Skeletal muscle cell (primary cell): ENCODE measurements at places on chromosomes 4 and X.
A peak's percentile ranks its signal among the peaks of the same experiment; 100 is the strongest.

DNA sequence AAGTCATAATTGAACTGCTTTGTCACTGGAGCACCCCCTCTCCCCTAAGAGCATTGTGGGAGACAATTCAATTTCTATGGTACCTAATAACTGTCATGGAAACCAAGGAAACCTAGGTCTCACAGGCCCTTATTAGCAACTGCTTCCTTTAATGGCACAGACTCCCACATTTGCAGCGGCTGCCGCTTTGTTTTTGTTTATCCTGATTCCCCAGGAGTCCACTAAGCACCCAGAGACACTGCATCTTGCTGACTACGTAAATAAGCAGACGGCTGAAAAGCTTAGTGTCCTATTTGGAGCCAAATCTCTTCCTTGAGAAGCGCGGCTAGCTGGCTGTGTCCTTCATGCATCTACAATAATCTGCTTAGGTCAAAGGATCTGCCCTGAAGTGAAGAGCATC is 494.4 kb downstream of the TMA16 start:
- DNase-seq = no peak

GRCh38 chrX:10828640-10829039 is 208.3 kb upstream of the MID1 start:
- DNase-seq = no peak

GRCh38 chr4:173301518-173302201 is 32.5 kb downstream of the HMGB2 start:
- peak; percentile 9 for DNase-seq

- DNase-seq = no peak
These were observed at the start of gene PALLD for GRCh38 chr4:168496834-168497233. TSS of gene PALLD (plus strand) at chr4:168497052.

DNA sequence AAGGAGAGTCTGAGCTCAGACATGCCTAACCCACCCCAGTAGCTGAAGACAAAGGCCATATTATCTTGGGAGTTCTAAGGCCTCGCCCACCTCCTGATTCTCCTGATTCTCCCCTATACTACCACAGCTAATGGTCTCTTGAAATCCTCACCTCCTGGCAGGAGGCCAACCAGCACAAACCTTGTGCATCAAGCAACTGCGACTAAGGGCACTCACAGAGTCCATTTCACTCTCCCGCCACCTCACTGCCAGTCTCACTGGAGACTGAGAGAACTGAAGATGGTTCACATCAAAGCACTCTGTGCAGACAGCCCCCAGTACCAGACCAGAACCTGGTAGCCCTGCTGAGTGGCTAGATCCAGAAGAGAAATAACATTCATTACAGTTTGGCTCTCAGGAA is 102.1 kb upstream of the KLF8 start:
- no peak for DNase-seq

- DNase-seq = no peak
These were observed 3.5 kb downstream of the MSANTD1 start for GRCh38 chr4:3252480-3252828.

DNA sequence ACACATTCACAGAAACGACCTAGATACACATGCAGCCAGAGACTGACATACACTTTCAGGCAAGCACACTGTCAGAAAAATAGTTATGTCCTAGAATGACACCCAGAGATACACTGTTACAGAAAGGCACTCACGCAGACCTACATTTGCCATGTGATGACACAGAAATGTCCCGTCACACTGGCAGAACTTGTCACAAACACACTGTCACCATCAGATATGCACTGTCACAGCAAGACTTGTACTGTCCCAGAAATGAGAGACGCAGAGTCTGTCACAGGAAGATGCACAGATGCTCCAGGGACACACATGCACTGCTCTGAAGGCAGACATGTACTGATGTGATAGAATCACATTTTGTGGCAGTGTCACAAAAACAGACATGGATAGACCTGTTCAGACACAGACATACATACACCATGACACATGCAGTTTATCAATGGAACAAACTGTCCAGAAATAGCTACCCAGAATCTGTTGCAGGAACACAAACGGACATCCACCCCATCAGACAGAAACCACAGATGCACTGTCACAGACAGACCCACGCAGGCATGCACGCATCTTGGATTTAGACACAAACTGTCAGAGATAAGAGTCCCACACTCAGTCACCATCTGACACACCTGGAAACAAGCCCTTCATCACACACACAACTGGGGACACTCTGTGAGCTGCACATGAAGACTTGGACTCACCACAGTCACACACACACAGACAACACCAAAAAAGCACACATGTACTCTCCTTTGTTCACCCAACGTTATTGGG is 1.3 kb upstream of the PIM2 start:
- no peak for DNase-seq

DNA sequence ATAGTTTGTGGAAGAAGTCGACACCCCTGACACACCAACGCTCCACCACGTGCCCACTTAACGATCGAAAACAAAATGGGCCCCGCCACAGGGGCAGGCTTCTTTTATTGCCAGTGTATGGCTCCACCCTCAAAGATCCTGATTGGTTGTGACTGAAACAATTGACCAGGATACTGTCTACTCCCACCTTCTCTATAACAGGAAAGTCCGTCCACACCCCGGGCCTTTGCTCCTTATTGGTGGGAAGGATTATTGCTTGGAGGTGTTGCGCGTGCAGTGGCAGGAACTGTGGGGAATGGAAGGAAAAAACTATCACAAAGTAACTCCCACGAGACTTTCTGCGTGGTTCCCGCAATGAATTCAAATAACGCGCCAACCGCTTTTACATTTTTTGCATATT is at the start of gene USP26:
Gene USP26, minus strand, starts transcription at position 79 of the 400 bp plus-strand sequence. CDS start 68,889 bp downstream, outside the sequence.
- DNase-seq = no peak
